Activated CD4-positive, alpha-beta T cell treated with anti-CD3 and anti-CD28 coated beads, Interleukin-2, amount 10 ng/mL, durations not matched to agents 7 days and 5 days (primary cell): ENCODE measurements at places on chromosomes 1 and 21.

DNA sequence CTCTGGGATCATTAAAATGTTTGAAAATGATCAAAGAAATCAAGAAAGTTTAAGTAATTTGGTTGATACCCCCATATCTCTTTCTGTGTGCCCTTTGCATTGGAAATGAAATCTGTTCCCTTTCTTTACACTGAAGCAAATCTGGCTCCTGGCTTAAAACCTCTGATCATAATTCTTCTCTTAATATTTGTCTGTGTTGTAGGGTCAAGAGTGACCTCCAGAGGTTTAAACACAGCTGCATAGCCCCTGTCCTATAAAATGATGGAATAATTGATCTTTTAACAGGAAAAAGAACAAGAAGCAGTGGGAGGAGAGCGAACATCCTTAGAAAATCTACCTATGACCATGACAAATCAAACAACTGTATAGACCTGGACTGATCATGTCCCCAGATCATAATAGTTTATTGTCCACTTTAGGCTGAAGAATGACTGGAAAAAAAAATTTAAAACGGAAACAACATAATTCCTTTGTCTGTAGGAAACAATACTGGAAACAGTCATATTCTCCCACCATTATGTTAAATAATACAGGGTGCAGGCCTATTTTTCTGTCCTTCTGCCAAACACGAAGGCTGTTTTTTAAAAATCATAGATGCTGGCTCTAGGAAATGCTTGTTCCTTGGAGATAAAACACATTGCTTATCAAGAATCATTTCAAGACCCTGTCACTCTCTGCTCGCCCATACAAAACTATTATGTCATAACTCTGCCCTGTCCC lies 184.3 kb downstream of the NEGR1 start:
- DNase-seq: no peak

DNA sequence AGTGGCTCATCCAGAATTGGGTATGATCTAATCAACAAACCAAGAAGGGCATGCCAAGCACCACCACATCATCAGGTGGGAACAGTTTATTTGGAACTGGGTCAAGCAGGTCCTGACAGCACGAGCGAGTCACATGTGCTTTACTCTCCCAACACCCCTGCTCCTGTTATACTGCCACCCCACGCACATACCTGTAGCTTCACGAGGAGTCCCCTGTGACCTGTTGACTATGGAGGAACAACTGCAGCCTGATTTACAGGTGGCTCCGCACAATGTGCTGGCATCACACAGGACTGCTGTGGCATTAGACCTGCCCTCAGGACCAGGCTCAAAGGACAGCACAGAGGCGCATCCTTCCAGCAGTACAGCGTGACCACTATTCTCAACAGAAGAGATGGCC lies 70.8 kb upstream of the LRRN2 start:
- no peak for DNase-seq

DNA sequence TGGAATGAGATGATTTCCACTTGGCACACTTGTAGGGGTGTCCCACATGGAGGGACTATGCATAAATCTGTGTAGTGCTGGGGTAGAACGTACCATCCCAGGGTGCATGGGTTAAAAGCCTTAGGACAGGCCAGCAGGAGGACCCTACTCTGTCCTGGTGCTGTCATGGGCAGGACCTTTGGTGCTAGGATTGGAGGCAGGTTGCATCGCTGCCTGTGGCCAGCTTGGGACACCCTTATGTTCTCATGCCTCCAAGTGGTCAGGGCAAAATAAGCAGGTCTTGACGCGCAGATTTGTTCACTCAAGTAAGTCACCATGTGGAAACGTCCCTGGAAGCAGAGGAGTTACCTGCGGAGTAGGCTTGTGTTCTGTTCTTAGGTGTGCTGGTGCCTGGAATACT lies 49.5 kb upstream of the RAB3GAP2 start:
- DNase-seq: no peak

- no peak for DNase-seq
These were observed 94.6 kb downstream of the FGGY start for GRCh38 chr1:59391212-59392179.

GRCh38 chr1:66384258-66384921 lies 149.6 kb upstream of the SGIP1 start:
- no peak for DNase-seq
